ENCODE measurements at places on chromosomes 2 and 18.

DNA sequence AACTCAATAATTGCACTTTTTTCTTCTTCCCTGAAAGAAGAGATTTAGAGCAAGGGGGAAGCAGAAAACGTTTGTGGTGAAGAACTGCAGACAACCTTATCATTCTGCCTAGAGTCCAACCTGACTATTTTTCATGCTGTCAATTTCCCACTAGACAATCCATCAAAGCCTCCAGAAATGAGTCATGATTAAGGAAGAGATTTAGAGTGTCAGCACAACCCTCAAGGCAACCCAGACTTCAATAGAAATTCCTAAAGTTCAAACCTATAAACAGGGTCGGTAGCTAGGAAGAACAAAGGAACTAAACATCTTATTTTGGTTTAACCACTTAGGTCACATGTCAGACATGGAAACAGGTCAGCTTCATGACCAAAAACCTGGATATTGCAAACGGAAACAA, 86.9 kb downstream of the SLC25A12 start:
- DNase-seq: no peak

DNA sequence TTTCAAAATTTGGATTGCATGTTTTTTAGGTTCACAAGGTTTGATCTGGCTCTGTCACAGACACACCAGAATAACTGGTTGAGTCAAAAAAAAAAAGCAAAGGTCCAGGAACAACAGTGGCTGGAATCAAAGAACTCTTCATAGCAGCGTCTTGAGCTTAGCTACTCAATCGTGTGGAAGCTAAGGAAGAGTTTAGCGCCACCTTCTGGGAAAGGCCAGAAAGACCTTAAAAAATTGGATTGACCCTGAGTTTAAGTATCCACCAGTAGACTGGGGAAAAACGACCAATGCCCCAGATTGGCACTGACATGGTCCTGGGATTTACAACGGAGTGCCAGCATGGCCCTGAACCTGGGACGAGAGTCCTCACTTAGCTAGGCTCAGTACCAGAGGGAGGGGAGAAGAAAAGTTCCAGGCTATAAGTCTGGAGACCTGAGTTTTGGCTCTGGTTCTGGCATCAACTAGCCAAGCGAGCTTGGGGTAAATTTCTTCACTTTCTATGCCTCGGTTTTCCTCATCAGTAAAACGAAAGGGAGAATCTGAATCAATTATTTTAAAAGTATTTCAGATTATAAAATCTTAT, 71.1 kb upstream of the TFCP2L1 start:
- DNase-seq: peak; percentile 74

- peak; percentile 68 for DNase-seq
Observed at GRCh38 chr2:190379249-190379964, 28.7 kb upstream of the MFSD6 start.

- DNase-seq: no peak
Observed at GRCh38 chr2:235876099-235876679, 292.0 kb downstream of the GBX2 start.

- no peak for DNase-seq
Observed at GRCh38 chr18:74382481-74383017, 66.9 kb downstream of the C18orf63 start.

DNA sequence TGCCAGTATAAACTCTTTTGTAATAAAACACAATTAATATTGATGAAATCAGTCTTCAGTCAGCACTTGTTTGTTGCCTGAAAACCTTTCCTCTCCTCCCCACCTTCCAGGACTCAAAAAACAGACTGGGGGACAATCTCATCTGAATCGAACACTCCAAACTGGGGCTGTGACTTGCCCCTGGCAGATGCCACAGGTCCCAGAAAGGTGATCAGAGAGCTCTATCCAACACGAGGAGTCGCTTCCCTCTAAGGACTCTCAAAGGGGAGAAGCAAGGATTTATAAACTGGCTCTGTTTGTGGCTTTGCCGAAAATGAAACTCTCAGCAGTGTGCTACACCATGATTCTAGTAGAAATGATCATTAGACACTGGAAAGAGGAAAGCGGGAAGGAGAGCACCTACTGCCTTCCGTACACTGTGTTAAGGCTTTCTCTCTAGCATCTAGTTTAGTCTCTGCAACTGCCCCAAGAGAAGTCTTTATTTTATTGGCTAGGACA, 199.2 kb downstream of the TGIF1 start:
- no peak for DNase-seq

GRCh38 chr2:233691443-233692433, 952 bp upstream of the UGT1A6 start:
- DNase-seq: no peak

DNA sequence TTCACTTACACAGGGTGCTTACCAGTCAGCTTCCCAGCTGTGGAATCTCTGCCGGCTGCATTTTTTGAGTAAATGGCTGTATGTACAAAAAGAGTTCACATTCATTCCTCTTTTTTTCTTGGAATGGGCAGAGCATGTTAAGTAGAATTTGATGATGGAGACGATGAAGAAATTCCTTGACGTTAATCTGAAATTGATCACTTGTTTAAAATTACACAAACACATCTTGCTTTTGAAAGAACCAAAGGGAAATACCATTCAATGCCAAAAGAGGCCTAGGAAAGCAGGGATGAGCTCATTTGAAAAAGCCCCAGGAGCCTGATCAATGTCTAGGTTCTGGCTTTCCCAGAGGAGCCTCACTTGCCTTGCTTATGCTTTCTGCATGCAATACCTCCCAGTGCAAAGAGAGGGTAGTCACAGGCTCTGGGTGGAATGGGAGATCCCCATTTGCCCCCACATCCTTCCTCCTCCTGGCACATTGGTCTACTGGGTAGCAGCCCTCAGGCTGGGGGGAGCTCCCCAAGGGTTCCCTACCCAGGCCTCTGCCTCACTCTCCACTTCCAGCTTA, 12.3 kb upstream of the SMAD7 start:
- no peak for DNase-seq

- no peak for DNase-seq
Observed at GRCh38 chr2:54074606-54075341, 40.6 kb upstream of the ACYP2 start.

- no peak for DNase-seq
Observed at GRCh38 chr2:66541646-66542045, 106.7 kb downstream of the MEIS1 start.

GRCh38 chr2:8488001-8488738, 193.7 kb upstream of the ID2 start:
- DNase-seq: no peak

GRCh38 chr2:18455236-18455862, 105.1 kb downstream of the RDH14 start:
- no peak for DNase-seq

DNA sequence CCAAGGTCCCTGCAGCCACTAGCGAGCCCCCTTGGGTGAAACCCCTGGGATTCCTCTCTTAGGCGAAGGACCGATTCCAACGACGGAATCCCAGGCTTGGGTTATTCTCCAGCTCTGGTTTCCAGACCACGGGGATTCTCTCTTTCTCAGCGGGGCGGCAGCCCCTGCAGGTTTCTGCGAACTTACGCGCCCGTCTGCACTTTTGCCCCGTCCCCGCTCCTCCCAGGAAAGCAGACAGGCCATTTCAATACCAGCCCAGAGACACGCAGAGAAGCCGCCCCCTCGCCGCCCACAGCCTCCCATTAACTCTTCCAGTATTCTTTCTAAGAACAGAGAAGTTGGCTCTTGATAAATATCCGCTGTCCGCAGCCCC, 1.2 kb downstream of the CBLN2 start:
- DNase-seq: no peak
